ENCODE measurements at places on chromosomes 1 and 21.
A peak's percentile ranks its signal among the peaks of the same experiment; 100 is the strongest.

GRCh38 chr1:162381383-162381782 is at the start of gene C1orf226:
Gene C1orf226, plus strand, starts transcription at chr1:162381728. Its CDS starts 174 bp downstream, at chr1:162381902.
- DNase-seq: no peak

GRCh38 chr1:7299994-7300393 is 471.1 kb upstream of the VAMP3 start:
- DNase-seq: no peak

DNA sequence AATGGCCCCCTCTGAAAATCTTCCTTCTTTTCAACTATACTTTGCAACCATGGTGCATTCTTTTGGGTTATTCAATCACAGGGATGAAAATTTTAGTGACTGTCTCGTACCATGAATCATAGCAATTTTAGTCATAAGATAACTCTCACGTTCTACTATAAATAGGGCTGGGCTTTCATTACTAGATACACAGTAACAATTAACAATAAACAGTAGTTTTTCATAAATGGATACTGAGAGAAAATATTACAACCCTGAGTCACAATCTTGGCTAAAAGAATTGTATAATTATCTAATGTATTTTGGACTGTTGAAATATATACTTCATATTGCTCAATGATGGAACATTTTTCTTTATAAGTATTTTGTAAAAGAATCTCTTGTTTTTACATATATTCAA is 96.1 kb downstream of the TEX35 start:
- DNase-seq: no peak

- no peak for DNase-seq
Observed at GRCh38 chr1:203652724-203653461, 26.3 kb downstream of the ATP2B4 start.

GRCh38 chr1:61452176-61453035 is 272.5 kb downstream of the TM2D1 start:
- DNase-seq: no peak

GRCh38 chr1:220967911-220968310 is 88.7 kb downstream of the HLX start:
- DNase-seq: no peak

DNA sequence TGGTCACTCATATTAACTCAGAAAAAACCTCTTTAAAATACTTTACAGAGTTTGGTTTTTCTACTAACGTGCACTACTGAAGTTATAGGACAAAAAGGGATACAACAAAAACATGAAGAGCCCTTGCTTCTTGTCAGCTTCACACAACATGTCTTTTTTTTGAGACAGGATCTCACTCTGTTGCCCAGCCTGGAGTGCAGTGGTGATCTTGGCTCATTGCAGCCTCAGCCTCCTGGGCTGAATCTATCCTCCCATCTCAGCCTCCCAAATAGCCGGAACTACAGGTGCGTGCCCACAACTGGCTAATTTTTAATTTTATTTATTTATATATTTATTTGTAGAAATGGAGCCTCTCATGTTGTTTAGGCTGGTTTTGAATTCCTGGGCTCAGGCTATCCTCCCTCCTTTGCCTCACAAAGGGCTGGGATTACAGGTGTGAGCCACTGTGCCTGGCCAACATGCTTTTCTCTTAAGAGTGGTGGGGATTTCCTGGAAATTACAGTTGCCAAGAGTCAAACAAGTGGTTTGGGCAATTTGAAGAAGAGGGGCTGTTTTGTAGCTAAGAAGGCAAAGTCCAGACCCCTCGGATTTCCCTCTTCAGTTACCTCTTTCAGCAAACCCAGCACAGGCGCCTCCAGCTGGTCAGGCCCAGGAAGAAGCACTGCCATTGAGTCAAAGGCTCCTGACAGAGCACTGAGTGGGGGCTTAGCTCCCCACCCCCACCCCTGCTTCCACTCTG is 6.4 kb upstream of the SMPDL3B start:
- no peak for DNase-seq

- DNase-seq: no peak
Observed at GRCh38 chr1:228158151-228159007, 7.2 kb upstream of the IBA57 start.

GRCh38 chr21:43211760-43212115 is 42.9 kb downstream of the CRYAA start:
- DNase-seq: no peak

DNA sequence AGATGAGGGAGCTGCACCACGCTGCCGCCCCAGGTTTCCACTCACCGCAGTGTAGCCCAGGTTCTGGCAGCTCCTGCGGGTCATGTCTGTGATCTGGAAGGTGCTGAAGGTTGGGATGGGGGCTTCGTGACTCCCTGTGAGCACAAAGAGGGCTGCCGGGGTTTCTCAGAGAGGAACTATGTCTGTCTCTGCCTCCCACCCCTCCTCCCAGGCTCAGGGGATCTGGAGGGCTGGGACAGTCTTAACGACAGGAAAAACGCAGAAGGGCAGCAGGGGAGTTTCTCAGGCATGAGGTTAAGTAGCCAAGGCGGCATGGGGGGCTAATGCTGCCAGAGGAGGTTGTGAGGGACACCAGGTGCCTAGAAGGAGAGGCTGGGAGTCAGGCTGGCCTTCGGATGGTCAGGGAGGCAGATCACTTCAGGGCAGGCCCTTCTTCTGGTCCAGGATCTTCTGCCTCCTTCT is 656 bp downstream of the SH2D2A start:
- DNase-seq: no peak

GRCh38 chr21:42833439-42833815 is 45.9 kb downstream of the WDR4 start:
- DNase-seq: peak; percentile 15

DNA sequence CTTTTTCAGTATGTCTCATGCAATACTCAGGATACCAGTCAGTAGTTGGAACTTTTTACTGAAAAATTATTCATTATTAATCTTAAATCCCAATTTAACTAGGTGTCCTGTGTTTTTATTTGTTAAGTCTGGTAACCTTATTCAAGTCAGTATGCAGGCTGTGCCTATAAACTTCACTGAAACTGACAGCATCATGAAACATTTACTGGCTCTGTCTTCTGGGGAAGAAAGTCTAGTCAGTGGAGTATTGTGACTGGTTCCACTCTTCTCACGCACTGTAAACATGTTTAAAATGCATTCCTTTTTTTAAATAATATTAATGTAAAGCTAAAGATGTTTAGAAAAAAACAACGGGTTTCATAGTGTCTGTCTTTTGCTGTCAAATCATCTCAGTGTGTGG is 739.7 kb downstream of the LTN1 start:
- DNase-seq: no peak

- DNase-seq: no peak
Observed at GRCh38 chr1:61853583-61853982, 111.3 kb downstream of the PATJ start.

- DNase-seq: no peak
Observed at GRCh38 chr1:163672976-163673758, 351.4 kb downstream of the NUF2 start.

DNA sequence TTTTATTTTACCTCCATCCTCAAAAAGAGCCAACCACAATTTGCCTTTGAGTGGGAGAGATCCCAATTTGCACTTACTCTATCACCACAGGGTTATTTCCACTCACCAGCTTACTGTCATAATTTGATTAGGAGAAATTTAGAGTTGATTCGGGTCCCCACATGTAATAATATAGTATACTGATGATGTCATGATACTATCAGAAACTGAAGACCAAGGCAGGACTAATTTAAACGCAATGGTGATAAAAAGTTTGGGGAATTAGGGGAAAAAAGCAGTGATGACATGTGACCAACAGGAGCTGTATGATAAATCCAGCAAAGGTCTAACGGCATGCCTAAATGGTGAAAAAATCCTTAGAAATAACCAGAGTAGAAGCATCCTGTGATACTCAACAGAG is 54.4 kb downstream of the TRIM33 start:
- no peak for DNase-seq

All from activated T-helper 1 cell treated with Interleukin-2 at 50 U/mL for 16 hours (primary cell).